IPS-NIHi11 (cell line): ENCODE measurements at places on chromosomes 5 and 9.

GRCh38 chr9:21996858-21997257 lies 2.3 kb downstream of the CDKN2B-AS1 start:
- DNase-seq = no peak

- DNase-seq = no peak
These were observed 20.8 kb downstream of the SARDH start for GRCh38 chr9:133717113-133718031.

- DNase-seq = no peak
These were observed 208.0 kb downstream of the TRIO start for GRCh38 chr5:14351086-14351661.

- DNase-seq = no peak
These were observed 141.1 kb downstream of the CHSY3 start for GRCh38 chr5:130045334-130045733.

DNA sequence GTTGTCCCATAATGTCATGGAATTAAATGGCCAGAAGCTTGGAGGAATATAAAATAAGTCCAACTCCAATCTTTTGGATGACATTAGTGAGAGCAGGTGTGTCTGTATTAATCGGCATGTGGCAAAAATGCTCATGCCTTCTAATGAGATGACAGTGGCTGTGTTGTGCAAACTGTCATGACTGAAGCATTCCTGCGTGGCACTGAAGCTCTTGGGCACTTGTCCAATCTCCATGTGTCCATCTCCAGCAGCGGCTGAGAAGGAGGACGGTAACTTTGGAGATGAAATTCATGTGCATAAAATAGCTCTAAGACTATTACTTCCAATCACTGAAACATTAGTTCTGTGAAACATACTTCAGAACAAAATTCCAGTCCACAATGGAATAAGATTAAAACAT lies 697.5 kb upstream of the GRAMD2B start:
- DNase-seq = no peak

DNA sequence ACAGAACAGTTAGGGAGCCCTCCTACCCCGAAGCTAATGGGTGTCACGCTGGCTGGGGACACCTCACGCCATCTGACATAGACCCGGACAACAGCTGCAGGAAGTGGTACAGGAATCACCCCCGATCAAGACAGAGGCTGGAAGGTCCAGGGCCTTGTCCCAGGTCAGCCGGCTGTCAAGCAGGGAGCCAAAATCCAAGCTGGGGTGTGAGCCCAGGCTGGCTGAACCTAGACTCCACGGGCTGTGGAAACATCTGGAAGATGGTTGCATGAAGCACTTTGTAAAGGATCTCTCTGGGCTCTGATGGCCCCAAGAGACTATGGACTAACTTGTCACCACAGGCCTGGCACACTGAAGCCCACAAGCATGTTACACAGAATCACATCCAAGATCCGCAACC lies 68.9 kb upstream of the STXBP1 start:
- DNase-seq = no peak

DNA sequence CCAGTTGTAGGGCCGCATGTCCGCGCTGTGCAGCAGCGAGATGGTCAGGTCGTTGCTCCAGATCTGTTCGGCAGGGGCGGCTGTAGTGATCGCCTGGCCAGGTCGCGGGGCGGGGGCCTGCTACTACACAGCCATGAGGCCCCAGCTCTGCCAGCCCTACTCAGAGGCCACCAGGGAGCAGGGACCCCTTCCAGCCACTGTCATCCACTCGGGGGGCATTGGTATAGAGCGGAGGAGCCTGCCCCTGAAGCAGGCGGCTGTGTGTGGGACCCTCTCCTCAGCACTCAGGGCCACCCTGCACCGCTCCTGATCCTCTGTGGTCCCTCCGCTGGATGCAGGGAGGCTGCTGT lies 1.7 kb downstream of the FBXW5 start:
- DNase-seq = no peak

- DNase-seq = no peak
These were observed 114.2 kb downstream of the FEM1C start for GRCh38 chr5:115430374-115430773.

GRCh38 chr5:89120719-89121118 lies 237.7 kb upstream of the MEF2C start:
- no peak for DNase-seq

DNA sequence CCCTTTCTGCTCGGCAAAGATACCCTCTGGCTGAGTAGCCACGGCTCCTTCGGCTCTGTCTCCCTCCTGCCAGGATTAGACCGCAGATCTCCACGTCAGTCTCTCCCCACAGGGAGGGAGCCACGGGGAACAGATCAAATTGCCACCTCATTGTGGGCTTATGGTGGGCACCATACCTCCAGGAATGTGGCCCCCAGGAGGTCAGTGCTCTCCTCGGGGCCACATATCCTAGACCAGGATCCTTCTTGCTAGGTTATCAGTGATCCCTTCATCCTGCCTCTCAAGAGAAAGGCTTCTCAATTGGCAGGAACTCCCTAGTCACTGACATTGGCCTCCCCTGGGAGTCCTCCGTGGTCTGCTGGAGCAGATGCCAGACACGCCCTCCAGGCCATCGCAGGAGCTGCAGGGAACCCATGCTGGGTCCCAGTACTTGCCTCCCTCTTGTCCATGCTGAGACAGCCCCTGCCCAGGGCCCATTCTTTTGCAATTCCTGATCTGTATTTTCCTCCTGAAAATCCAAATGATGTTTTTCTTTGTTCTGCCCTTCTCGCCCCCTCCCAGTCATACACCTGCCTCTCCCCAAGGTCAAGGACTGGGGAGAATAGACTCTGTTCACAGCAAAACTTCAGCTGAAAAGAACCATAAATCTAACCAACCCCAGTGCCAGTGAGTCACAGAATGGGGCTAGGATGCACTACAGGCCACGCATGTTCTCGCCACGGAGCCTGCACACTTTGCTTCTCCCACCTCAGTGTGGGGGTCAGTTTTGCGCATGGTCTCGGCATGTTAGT lies 31.6 kb upstream of the ENHO start:
- peak; percentile 64 for DNase-seq

- no peak for DNase-seq
These were observed 219.0 kb downstream of the BNC2 start for GRCh38 chr9:16651446-16651964.

DNA sequence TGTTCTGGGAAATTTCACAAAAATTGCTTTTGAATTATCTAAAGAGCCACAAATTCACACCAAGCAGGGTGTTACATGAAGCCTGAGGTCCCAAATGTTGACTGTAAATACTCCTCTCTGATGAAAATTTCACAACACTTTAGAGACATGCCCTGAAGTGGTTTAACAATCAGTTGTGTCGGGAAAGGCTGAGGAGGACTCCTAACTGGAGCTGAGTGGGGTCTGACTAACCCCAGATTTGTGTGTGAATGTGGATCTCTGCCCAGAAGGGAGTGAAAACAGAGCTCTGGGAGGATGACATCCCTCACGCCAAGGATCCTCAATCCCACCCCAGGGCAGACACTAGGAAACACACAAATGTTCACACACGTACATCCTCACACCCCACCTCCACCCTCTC lies 31.1 kb upstream of the GRXCR2 start:
- no peak for DNase-seq

DNA sequence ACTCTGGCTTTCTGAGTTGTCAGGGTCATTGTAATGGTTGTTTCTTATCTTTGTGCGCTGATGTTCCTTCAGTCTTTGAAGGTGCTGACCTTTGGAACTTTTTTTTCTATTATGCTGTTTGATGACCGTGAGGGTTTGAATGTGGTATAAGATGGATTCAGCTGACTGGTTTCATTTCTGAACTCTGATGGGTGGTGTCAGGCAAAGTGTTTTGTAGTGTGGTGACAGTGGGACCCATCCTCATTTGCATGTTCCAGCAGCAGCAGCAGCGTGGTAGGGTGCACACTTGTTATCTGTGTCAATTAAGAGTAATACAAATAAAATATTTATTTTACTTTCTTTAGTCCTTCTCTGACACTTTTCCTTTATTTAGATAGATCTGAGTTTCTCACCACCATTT lies 227.7 kb upstream of the PRR16 start:
- DNase-seq = no peak
